ENCODE measurements at places on chromosomes 12 and 14.
A peak's percentile ranks its signal among the peaks of the same experiment; 100 is the strongest.

DNA sequence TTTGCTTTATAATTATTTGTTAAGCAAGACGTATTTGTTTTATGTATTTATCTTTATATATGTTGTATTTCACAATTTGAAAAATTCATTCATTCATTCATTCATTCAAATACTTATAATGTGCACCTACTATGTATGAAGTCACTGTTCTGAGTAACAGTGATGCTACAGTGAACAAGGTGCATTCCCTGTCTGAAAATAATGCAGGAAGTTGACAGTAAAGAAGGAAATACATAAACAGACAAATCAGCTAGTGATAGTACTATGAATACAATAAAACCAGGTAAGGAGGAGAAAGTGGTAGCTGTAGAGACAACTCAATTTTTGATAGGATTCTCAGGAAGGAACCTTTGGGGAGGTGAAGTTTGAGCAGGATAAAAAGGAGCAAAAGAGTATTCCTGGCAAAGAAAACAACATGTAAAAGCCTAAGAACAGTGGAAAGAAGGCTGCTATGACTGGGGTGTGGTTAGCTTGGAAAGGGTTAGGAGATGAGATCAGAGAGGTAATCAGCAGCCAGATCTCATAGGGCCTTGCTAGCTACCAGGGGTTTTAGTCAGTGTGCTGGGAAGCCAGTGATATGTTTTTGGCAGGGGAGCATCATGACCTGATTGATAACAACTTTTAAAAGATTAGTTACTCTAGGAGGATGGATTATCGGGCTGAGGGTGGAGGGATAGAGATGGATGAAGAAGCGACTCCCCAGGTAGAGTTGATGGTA lies 17.4 kb downstream of the BICDL1 start:
- DNase-seq: no peak

DNA sequence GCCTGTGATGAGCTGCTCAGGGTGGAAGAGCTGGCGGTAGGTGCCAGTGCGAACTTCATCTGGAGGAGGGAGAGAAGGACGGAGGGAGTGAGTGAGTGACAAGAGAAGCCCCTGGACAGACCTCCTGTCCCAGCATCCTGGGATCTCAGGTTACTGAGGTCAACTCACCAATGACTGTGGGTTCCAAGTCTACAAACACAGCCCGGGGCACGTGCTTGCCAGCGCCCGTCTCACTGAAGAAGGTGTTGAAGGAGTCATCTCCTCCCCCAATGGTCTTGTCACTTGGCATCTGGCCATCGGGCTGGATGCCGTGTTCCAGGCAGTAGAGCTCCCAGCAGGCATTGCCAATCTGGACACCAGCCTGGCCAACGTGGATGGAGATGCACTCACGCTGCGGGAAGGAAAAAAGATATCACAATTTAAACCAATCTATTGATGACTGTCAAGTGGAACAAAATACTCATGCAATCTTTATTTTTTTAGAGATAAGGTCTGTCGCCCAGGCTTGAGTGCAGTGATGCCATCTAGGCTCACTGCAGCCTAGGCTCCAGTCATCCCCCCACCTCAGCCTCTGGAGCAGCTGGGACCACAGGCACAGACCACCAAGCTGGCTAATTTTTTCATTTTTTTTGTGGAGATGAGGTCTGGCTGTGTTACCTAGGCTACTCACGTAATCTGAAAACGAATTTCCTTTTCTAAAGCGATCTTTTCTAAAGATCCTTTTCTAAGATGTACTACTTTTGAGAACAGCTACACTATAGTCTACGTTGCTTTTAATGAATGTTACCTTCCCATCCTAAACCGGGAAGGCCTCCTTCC lies 1.7 kb downstream of the TUBA1B start:
- no peak for DNase-seq

DNA sequence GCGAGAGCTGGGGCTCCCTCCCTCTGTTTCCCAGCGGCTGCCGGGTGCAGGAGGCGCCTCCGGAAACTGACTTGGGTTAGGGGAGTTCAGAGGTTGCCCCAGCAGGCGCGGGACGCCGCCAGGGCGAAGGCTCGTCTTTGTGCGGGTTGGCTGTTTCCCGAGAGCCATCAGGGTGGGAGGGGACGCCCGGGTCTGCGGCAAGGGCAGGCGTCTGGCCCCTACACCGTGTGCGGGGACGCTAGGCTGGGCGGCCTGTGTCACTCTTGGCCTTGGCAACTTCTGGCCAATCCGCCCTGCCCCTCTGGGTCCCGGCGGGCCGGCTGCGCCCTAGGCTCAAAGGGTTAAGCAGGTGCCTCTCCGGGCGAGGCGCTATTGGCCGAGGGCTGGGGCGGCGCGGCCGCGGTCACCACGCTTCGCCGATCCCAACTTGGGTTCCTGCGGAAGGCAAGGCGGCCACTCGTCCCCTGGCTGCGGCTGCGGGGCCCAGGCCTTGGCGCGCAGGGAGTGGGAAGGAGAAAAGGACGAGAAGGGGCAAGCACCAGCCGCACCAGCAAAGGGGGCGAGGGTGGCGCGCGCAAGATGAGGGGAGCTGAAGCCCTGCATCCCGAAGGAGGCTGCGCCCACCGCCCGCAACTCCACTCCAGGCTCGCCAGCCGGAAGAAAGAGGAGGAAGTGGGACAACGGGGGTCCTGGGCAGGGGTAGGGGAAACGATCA lies 5.6 kb upstream of the NPAS3 start:
- DNase-seq: peak; percentile 71

- no peak for DNase-seq
Measured at GRCh38 chr14:81001447-81001846, 46.0 kb downstream of the TSHR start.

DNA sequence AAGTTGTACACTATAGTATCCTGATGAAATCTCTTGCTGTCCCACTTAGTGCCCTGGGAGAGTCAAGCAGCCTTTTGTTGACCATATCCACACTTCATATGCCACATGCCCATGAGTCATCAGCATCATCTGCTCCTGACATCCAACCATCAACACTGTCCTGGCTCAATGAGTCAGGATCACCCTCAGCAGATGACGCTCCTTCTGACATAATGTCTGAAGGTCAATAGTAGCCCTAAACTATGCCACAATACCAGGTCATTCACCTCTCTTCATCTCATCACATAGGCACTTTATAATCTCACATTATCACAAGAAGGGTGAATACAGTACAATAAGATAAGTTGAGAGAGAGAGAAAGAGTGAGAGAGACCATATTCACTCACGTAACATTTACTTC lies 369.0 kb upstream of the FAR2 start:
- no peak for DNase-seq

All from right kidney (tissue), 9 donors.